ENCODE measurements at places on chromosomes 1 and 21.

- DNase-seq = no peak
Measured at GRCh38 chr1:109243860-109244552, 5.3 kb upstream of the CELSR2 start.

DNA sequence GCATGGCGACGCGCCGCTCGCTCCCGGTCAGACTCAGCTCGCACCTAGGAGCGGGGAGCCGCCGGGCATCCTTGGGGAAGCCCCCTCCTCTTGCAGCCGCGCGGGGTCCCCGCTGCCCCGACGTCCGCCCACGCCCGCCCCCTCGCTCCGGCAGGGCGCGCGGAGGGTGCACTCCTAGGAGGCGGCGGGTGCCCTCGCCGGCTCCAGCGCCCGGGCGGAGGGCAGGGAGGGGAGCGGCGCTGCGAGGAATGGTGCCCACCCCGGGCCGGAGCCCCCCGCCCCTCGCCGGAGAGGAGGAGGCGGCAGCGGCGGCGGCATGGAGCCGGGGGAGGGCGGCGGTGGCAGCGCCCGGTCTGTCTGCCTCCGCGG lies 488 bp downstream of the FAM78B start:
- no peak for DNase-seq

DNA sequence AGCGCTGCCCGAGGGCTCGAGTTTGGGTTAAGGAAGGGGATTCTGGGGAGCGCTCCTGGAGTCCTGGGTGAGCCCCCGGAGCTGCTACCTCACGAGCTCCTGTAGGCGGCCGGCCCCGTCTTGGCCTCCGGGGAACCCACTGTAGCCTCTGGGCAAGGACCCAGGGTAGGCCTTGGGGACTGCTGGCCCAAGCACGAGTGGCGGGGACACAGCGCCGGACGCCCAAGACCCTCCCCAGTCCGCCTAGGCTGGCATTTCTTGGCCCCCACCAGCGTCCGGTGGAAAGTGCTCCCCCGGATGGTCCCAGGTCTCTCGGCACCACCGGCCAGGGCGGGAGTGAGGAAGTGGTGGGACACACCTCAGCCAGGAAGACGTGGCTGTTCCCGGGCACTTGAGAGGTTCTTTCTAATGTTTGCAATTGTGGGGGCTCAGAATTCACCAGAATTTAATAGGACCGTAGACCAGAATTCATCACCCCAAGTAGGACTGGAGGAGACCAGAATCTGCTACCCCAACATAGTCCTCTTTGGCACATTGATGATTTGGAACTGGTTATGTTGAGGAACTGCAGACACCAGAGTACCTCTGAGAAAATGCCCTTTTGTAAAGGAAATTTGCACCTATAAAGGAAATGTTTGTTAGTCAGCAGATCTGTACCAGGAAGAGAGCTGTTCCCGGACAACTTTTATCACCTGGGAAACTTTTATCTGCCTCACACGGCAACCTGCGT lies 622 bp upstream of the TMPRSS2 start:
- no peak for DNase-seq

GRCh38 chr1:24551290-24551959 lies 4.5 kb upstream of the NCMAP start:
- no peak for DNase-seq

- DNase-seq = no peak
Measured at GRCh38 chr1:202572867-202573266, 137.4 kb downstream of the SYT2 start.

- DNase-seq = no peak
Measured at GRCh38 chr1:19872190-19872589, 10.0 kb upstream of the OTUD3 start.

Data from HTR-8/SVneo (cell line).